Fibroblast of villous mesenchyme (primary cell): ENCODE measurements at places on chromosomes 11 and 22.

DNA sequence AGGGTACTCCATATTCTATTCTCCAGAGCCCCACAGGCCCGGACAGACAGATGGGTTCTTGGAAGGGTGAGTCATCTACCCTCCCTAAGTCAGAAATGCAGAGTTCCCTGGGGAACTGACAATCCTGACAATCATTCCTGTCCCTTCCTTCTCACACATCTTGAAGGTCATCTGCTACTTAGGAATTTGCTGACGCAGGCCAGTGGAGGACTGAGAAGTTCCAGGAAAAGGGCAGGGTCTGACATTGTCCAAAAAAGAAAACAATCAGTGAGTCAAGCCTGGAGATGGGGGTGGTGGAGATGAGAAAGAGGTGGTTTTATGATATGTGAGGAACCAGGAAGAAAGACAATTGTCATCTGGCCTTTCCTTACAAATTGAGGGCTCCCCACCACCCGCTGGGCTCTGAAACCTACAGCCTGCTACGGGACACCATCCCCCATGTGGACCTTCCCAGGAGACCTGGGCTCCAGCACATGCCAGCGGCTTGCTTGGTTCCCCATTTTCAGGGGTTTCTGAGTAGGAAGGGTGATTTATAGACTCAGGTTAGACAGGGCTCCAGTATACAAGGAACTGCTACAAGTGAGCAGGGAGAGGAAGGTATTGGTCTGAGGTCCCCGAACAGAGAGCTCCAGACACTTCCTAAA, 12.9 kb downstream of the CD59 start:
- DNase-seq, result peak; percentile 95

GRCh38 chr11:10930972-10931760, 73.3 kb upstream of the ZBED5 start:
- peak; percentile 84 for DNase-seq

- DNase-seq, result no peak
These were observed 43.6 kb upstream of the LUZP2 start for GRCh38 chr11:24453129-24453718.

GRCh38 chr11:41246399-41246745, 213.1 kb downstream of the LRRC4C start:
- DNase-seq, result no peak

DNA sequence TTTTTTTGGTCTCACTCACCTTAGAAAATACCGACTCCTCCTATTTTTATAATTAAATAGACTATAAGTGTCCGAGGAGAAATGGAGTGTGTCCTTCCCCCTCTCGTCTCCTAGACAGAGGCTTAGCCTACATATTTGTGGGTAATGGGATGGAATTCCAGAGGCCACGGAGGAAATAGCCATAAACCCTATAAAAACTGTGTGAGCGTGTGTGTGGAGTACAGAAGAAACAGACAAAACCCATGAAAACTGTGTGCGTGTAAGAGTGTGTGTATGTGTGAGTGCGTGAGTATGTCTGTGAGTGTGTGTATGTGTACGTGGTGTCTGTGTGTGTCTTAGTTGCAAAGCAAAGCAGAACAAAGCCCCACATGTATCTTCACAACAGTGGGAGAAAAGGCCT, 883.5 kb downstream of the OPCML start:
- no peak for DNase-seq

DNA sequence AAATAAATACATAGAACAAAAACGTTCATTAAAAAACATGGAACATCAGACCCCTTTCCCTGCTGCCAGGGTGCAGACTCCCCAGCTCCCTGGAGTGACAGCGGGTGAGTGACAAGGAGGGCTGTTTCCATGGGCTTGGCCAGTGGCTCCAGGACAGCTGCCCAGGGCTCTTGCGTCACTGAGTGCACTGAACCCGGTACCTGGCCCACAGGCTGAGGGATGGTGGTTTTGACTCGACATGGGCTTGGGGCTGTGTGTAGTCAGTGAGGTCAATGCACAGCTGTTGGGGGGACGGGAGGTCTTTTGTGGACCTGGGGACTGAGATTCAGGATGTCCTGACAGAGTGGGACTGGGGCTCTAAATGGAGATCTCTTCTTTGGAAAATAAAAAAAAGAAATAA, 142.1 kb upstream of the B3GAT1 start:
- no peak for DNase-seq

DNA sequence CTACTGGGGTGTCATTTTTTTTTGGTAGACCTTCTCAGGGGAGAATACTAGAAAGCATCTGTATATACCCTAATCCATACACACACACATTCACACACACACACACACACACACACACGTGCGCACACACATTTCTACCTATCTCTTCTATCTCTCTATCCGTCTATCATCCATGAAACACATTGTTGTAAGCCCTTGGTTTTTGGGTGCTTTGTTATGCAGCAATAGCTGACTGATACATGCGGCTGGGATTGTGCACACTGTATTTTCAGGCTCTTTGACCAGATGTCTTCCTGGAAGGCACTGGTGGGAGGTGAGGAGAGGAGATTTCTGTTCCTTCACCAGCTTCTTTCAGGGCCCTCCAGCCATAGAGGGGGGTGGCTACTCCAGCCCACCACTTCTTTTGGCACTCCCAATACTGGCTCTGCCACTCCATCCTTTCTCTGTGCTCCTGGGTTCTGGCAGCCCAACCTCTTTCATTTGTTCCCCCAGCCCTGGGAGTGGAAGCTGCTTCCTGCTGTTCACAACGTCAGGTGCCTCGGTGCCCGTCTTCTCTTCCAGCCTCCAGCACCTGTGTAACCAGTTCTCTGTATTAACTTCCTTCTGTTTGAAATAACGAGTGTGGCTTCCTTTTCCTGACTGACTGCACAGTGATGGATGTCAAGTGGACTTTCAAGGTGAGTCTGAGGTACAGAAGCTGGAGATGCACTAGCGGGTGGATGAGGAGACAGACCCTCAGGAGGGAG, 12.4 kb upstream of the MUC2 start:
- DNase-seq, result no peak

DNA sequence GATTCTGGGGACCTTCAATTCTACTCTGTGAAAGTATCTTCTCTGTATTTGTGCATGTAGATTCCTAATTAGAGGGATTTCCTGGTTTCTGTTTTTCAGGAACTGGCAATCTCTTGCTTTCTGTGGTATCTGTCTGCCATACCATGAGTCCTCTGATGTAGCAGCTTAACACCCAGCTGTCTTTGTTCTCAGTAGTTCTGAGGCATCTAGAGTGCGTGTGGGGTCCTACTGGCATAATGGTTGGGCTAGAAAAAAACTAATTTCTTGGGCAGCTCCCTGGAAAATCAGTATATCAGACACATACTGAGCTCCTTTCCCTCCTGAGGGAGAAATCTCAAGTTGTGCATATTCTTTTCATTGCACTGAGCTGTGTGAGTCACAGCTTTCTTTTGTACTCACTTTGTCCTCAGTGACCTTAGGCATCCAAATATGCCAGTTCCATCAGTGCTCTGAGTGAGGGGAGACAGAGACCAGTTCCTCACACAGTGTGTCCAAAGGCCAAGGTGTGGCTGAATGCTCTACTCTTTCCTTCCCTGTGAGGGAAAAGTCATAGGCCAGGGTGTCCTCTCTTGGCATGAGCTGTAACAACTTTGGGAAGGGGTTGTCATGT, 35.5 kb upstream of the SLC22A24 start:
- no peak for DNase-seq

DNA sequence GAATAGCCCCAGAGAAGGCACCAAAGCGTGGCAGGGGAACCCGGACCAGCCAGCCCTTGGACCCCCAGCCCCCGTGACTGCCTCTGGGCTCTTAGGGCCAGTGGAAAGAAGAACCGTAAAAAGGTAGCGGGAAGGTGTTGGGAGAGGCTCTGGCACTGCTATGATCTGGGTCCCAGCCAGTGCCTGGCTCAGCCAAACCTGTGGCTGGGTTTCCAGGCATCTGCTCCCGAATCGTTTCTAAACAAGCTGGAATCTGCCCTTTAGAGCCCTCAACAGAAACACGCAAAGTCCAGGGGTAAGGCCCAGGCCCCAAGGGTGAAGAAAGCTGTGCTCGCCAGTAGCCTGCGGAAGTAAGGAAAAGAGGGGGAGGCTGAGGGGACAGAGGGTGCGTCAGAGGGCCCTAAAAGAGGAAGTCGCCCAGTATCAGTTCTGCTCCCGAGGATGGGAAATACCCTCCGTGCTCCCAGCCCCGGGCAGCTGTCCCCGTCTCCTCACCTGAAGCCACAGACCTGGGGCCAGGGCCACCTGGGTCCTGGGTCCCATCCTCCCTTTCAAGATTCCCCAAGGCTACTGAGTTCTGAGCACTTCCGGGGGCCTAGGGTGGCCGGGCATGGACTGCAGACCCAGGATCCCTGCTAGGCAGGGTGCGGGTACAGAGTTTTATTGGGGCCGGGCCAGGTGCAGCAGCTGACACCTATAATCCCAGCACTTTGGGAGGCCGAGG, 24.7 kb downstream of the IL10RA start:
- no peak for DNase-seq

DNA sequence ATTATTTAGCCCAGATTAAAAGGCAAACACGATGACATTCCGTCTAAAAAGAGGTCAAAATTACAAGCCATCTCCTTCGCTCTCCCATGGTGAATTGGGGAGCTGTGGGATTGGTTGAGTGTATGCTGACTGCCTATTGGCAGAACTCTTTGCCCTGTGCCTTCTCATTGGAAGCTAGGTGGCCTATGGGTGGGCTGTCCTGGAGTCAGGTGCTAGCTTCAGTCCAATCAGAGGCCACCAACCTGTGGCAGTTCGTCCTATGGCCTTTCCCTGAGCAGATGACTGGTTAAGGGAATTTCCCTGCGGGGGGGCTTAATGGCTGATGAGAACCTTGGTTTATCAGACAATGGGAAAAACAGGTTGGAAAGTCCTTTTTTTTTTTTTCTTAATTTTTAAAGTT, 3.2 kb upstream of the MTMR3 start:
- no peak for DNase-seq

DNA sequence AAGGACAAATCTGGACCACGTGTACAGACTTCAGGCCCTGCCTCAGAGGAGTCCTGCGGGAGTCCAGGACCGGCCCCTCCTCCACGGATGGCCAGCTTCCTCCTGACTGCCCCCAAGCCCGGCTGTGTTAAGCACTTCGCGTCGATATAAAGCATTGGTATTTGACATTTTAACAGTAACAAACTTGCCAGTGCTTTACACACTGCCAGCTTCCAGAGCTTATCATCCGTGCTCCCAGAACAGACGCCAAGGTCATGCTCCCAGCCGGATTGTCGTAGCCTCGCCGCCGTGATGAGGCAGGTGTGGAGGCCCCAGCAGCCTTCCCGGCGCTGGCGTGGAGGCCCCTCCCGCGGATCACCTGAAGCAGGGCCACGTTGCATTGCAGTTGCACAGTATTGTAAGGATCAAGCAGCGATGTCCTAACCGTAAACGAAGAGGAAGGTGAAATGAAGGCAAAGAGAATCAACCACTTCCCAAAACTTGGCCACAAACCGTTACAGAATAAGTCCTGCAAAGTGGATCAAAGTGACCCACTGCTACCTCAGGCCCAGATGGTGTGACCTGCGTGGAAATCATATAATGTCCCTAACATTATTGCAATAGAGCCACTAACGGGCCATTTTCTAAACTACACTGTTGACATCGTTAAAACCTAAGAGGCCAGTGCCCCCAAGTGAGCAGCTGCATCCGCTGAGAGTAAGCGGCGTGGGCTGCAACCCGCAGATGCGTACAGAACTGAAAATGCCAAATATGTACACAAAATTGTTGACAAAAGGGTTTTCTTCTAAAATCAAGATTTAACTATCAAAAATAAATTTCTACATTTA, 51.6 kb downstream of the CERK start:
- DNase-seq, result no peak

- no peak for DNase-seq
These were observed 53.3 kb upstream of the CD44 start for GRCh38 chr11:35085531-35086165.

- DNase-seq, result no peak
These were observed 16.1 kb upstream of the TMPRSS5 start for GRCh38 chr11:113722221-113722620.

DNA sequence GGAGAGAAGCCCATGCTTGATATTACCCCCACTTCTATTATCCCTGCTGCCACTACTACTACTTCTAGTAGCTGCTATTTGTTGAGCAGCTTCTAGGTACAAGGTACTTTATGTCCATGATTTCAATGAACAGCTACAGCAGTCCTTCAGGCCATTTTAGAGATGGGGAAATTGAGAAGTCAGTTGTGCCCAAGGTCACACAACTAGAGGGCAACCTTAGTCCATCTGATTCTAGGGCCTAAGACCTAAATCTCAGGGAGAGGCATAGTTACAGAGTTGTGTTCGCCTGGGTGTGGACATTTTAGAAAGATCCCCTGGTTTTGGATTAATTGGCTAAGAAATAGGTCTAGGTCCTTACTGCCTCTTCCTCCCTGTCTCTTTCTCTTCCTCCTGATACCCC, 52.3 kb downstream of the MICAL2 start:
- DNase-seq, result no peak

- peak; percentile 75 for DNase-seq
These were observed 39.5 kb downstream of the REXO2 start for GRCh38 chr11:114478768-114479167.

GRCh38 chr11:12235553-12235946, 125.2 kb downstream of the MICAL2 start:
- DNase-seq, result peak; percentile 48
